ENCODE measurements at places on chromosomes 1 and 21.

DNA sequence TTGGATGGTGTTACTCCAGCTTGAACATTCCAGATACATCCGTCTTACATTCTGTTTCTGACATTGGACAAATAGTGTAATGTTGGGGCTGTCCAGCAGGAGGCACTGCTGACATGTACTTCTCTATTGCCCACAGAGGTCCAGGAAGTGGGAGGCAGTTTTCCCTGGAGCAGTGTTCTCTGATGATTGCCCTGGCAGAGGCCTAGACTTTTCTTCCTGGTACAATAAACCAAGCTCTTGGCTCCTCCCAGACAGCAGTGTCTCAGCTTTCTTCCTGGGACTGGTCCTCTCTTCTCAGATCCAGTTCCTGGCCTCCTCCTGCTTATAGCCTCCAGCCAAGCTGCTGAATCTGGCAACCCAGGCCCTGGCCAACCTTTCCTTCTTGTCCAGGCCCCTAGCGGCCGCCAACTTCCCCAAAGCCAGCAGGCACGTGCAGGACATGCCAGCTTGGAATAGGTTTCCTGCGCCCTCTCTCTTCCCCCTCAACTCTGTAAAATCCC lies 14.9 kb upstream of the IFNLR1 start:
- DNase-seq, result peak; percentile 97

- DNase-seq, result no peak
Measured at GRCh38 chr1:12197483-12197880, 30.7 kb downstream of the TNFRSF1B start.

DNA sequence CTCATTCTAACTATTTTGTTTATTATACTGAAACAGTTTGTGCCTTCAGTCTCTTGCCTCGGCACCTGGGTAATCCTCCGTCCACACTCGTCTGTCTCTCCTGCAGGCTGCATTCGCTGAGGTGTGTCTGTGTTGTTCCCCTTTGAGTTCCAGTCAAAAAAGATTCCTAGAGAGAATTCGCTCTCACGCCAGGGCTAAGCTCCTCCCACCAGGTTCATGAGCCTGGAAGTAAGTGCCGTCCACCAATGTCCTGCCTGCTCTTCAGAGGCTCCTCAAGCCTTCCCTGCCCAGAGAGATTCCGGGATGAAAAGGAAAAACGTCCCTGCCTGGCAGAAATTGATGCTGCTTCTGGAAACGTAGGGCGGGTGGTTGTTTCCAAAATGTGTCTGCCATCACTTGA lies 12.9 kb downstream of the KIAA2013 start:
- DNase-seq, result no peak

DNA sequence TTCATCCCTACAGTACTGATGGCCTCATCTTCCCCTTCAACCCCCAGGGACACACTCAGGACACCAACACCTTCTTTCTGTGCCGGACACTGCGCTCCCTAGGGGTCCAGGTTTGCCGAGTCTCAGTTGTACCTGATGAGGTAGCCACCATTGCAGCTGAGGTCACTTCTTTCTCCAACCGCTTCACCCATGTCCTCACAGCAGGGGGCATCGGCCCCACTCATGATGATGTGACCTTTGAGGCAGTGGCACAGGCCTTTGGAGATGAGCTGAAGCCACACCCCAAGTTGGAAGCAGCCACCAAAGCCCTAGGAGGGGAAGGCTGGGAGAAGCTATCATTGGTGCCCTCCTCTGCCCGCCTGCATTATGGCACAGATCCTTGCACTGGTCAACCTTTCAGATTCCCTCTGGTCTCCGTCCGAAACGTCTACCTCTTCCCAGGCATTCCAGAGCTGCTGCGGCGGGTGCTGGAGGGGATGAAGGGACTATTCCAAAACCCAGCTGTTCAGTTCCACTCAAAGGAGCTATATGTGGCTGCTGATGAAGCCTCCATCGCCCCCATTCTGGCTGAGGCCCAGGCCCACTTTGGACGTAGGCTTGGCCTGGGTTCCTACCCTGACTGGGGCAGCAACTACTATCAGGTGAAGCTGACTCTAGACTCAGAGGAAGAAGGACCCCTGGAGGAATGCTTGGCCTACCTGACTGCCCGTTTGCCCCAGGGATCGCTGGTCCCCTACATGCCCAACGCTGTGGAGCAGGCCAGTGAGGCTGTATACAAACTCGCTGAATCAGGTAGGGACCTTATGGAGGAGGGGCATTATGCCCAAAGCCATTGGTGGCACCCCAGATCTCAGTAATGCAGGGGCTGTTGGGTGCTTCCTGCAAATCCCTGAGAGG lies 5.1 kb upstream of the LENEP start:
- no peak for DNase-seq

GRCh38 chr1:59219916-59220315 lies 77.0 kb upstream of the FGGY start:
- no peak for DNase-seq

- no peak for DNase-seq
Measured at GRCh38 chr1:70277875-70278274, 56.7 kb downstream of the SRSF11 start.

DNA sequence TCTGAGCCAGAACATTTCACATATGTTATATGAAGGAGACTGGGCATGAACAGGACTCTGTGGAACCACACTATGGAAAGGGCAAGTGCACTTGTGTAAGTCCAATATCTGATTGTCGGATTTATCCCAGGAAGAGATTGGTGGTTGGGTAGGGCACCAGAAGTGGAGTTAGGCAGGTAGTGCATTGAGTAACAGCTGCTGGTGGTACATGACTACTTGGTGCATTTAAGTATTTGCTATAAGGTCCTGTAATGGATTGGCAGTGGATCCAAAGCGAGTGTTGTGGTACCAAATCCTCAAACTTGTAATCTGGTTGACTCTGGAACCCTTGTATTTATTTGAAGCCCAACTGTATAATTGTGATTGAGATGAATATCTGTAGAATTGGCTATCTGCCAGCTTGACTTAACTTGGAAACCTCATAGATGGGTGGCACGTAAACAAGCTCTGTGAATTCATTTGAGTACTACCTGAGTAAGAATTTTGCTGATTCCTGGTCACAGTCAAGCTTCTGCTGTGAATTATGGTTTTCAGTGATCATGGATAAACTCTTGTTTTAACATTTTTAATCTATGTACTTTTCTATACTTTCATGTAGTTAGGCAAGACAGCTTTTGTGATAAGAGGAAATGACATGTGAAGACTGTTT lies 21.1 kb downstream of the UBAP2L start:
- no peak for DNase-seq

DNA sequence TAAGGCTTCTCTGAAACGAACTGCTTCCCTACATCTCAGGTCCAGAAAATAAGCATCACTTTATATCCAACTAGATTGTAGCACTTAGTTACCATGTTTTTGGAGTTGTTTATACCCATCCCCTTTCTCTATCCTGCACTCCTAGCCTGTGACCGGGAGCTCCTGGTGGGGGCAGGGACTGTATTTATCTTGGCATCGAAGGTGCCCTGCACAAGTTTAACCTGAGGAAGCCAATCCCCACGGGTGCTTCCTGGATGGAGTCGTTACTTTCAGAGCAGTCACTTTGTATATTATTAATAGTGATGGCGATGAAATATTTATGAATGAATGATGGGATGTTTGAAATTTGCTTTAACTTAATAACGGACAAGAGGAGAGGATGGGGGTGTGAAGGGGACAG lies 73.9 kb downstream of the KLHDC7A start:
- DNase-seq, result no peak

GRCh38 chr1:25704267-25704691 lies 87.7 kb downstream of the MAN1C1 start:
- no peak for DNase-seq

DNA sequence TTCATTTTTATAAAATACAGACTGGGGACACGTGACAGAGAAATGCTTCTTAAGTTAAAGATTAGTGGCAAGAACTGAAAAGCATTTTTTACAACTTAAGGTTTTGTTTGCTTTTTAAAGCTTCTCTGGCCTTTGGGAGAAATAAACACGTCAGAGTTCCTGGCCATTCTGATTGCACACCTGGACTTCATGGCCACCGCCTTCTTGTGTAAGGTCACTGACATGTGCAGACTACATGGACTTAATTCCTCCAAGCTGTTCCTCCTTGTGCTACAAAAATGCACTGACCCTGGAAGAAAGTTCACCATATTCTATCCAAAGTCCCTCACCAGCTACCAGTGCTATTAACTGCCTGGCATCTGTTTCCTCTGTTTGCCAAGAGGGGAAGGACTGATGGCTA lies 56.1 kb downstream of the GADD45A start:
- no peak for DNase-seq

DNA sequence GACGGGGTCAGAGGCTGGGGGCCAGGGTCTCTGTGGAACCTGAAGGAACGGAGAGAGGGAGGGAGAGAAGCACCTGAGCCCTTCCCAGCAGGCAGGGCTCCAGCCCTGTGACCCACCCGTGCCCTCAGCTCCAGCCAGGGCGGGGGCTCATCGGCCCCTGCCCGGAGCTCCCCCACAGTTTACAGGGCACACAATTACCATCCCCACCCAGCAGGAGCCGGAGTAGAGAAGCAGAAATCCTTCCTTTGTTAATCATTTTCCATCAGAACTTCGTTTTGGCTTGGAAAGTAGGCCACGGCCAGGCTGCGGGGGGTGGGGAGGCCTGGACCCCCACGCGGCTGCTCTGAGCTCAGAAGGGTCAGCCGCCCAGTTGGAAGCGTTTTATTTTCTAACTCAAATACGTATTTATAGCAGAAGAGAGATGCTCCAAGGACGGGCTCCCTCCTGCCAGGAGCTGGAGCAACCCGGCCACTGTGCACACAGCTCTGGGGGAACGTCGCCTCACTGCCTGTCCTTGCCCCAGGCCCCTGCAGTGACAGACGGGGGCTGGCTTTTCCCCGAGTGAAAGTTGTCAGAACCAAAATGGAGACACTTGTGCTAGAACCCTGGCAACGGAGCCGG lies 42.7 kb upstream of the ADARB1 start:
- no peak for DNase-seq

DNA sequence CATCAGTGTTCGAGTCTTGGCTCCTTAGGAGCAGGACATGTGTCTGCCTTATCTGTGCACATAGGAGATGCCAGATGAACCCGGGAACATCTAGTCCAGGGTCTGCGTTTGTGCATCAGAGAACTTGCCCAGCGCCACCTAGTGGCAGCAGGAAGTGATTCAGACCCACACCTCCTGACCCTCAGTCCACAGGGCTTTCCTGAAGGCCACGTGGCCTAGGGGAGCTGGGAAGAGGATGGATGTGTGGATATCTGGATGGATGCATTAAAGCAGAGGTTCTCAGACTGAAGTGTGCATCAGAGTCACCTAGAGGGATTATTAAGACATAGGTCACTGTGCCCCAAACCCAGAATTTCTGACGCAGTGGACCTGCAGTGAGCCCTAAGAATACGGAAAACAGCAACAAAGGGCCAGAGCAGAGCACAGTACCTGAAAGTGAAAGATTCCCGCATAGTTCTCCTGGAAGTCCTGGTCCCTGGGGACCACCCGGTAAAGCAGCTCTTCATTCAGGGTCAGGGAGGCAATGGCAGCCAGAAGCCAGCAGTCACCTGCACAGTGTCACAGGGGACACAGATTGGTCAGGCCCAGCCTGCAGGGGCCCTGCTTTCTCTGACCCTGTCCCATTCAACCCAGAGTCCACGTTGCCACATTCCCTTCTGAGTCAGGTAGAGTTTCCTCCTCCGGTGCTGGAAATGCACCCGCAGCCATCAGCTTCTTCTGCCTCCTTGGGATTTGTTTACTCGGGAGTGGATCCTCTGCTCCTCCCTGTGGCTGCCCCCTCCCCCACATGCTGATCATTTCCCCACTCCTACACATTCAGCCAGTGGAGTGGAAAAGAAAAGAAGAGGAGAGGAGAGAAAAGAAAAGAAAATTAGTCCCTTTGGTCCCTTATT lies 37.0 kb downstream of the CAPN8 start:
- DNase-seq, result peak; percentile 22

DNA sequence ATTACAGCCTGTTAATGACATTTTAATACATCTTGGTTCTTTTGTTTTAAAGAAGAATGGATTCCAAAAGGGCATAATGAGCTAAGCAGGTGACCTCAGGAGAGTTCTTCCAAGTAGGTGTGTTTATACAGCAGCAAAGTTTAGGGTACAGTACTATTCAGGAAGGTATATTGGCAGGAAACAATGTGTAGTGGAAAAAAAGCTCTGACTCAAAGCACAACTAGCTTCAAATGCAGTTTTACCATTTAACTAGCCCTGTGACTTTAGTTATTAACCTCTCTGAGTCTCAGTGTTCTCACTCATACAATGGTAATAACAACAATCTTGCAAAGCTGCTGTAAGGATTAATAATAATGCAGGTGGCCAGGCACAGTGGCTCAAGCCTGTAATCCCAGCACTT lies 29.9 kb downstream of the FAF1 start:
- no peak for DNase-seq

DNA sequence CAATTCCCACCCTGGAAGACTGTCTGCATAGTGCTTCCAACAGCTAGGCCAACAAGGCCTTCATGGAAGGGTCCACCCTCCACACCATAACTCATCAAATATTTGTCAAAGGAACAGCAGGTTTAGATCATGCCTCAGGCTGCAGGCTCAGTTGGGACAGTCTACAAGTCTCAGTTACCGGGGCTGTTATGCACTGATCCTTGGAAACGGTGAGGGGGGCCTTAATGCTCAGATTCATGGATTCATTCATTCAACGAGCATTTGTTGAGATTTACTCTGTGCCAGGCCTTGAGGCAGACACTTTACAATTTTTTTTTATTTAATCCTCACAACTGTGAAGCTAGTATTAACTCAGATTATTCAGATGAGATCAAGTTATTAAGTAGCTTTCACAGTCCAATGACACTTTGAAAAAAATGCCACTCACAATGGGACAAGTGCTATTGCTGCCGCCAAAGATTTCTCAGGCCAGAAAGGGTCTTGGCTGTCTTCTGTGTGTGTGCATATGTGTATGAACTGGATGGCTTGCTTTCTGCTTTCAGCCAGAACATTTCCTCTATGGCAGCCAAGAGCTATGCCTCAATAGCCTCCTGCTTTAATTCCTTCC lies 8.9 kb upstream of the C1orf216 start:
- no peak for DNase-seq

GRCh38 chr21:41924368-41924754 lies 29.5 kb downstream of the C2CD2 start:
- DNase-seq, result no peak

- DNase-seq, result no peak
Measured at GRCh38 chr1:178916448-178917174, 45.7 kb upstream of the ANGPTL1 start.

- DNase-seq, result no peak
Measured at GRCh38 chr1:159943278-159943640, 2.2 kb downstream of the IGSF9 start.

- no peak for DNase-seq
Measured at GRCh38 chr1:66206563-66207144, 327.3 kb upstream of the SGIP1 start.

DNA sequence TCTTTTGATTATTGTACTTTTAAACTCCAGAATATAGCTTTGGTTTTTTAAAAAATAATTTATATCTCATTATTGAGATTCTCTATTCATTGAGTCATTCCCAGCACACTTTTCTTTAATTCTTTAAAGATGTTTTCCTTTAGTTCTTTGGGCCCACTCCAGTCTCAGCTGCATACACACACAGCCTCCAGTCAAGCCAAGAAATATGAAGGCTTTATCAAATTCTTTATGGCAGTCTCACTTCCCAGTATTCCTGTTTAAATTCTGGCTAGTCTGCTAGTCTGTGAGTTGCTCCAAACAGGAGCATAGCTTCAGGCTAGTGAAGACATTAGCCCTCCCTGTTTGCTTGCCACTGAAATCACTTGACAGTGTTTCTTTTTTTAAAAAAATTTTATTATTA lies 61.2 kb downstream of the CRP start:
- DNase-seq, result no peak

All from epithelial cell of esophagus (primary cell).